ENCODE measurements at places on chromosomes 12 and 14.

DNA sequence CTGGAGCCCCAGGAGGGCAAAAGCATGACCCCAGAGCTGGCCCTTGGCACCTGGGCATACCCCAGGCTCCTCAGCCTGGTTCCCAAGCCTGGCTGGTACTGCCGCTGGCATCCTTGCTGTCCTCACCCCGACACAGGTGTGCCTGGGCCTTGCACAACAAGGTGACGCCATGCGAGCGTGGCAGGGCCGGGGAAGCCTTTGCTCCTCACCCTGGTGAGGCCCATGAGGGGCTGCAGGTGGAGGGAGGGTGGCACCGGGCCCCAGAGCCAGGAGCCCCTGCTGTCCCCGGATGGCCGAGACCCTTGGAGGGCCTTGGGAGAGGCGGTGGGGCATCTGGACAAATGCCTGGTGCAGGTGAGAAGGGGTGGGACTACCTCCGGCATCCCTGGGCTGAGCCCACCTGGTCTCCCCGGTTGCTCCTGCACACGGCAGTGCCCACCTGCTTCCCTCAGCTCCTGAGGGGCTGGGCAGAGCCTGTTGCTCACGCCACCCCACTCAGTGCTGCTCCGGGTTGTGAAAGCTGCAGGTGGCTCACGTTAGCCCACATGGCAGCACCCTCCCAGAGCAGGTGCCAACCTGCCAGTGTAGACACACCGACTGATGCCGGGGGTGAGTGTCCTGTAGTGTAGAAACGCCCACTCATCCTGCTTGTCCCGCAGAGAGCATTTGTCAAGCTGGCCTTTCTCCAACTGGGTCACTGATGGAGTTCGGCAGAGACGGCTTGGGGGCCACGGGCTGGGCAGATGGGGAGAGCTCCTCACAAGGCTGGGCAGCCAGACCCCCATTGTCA lies 24.6 kb upstream of the KIF26A start:
- DNase-seq, result no peak

GRCh38 chr12:55043542-55043941 lies 23.8 kb downstream of the NEUROD4 start:
- DNase-seq, result no peak

DNA sequence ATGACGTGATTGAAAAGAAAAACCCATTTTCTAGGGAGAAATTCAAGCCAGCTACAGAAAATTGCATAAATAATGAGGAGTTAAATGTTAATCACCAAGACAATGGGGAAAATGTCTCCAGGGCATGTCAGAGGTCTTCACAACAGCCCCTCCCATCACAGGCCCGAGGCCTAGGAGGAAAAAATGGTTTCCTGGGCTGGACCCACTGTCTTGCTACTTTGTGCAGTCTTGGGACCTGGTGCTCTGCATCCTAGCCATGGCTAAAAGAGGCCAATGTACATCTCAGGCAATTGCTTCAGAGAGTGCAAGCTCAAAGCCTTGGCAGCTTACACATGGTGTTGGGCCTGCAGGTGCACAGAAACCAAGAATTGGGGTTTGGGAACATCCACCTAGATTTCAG lies 65.3 kb downstream of the TUNAR start:
- no peak for DNase-seq

DNA sequence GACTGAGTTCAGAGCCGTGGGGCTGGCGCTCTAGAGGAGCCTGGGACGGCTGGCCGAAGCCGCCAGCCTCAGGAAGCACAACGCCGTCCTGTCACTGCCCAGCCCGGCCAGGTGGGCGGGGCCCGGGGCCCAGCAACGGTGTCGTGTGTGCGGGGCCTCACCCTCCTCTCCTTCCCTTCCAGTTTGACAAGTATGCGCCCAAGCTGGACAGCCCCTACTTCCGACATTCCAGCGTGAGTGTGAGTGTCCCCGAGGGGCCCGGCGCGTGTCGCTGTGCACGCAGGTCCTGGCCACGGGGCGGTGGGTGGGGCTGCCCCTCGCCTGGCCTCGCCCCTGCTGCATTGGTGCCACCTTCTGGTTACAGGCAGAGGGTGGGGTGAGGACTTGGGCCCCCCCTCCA lies 38.3 kb downstream of the LRCOL1 start:
- no peak for DNase-seq

DNA sequence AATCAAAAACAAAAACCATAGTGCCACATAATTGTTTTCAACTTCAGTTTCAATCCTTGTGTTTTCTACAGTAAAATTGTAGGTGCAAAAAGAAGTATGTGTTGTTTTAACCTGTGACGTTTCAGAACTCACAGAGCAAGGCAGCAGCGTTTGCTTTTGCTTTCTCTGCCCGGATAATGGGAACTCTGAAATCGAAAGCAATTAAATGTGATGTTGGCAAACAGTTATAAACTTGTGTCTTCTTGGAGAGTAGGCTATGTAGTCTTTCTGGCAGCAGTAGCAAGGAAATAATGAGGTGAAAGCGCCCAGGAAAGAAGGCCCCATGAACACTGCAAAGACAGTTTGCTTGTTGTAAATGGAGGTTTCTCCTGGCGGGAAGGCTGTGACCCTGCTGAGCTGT lies 39.1 kb downstream of the FNTB start:
- no peak for DNase-seq

GRCh38 chr12:94498073-94498472 lies 38.4 kb upstream of the CEP83 start:
- no peak for DNase-seq

- DNase-seq, result no peak
Measured at GRCh38 chr12:122646517-122647217, 56.5 kb downstream of the HCAR2 start.

- DNase-seq, result no peak
Measured at GRCh38 chr12:82517808-82518207, 159.5 kb downstream of the METTL25 start.

DNA sequence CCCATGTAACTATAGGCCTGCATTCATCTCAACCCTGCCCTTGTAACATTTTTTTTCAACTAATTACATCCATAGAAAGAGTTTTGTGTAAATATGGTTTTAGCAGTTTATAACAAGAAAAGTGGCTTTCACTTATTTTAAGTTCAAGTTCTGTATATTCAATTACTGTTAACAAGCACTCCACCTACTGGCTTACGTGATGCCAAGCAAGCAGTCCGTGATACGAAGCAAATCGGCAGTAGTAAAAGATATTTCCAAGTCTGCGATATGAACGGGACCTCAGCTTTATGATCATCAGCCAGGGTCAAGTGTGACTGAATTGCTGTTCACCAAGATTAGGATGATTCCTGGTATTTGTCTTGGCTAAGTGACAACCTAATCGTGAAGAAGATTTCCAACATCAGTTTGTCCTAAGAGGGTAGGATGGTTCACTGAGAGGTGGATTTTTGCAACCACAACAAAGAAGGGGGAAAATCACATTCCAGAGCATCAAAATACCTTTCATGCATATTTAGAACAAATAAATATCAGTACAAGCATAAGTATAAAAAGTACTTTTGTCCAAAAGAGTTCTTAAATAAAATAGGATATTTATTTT lies 456.2 kb downstream of the FOXG1 start:
- peak; percentile 7 for DNase-seq

- no peak for DNase-seq
Measured at GRCh38 chr12:76255692-76256091, 92.5 kb downstream of the BBS10 start.

DNA sequence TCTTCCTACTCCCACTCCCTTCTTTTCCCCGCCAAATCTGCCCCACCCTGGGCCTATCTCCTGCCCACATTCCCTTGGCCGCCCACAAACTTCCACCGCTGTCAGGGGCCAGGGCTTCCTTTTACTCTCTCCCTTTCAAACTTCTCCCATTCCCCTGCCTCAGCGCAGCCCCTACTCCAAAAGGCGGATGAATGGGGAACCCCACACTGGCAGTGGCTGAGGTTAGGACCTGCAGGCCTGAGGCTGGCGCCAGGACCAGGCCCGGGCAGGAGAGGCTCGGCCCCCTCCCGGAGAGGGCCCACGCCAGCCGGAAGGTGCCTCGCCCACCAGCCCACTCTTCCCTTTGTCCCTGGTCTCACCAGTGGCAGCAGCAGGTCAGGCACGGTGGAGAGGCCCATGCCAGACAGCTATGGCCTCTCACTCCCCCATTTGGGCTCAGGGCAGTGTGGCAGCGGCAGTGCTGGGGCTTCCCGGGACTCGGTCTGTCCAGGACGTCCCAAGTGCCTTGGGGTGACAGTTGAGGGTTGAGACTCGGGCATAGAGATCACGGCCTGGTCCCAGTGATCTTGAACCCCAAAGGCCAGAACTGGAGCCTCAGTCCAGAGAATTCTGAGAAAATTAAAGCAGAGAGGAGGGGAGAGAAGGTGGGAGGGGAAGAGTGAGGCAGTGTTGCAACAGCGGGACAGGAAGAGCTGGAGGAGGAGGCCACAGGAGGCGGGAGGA lies at the start of gene TNFRSF1A:
TNFRSF1A (minus strand) TSS at position 660 of the 723 bp plus-strand sequence; CDS start at position 398, 262 bp downstream.
- DNase-seq, result peak; percentile 73

- DNase-seq, result no peak
Measured at GRCh38 chr14:54332490-54332889, 64.3 kb upstream of the CDKN3 start.

GRCh38 chr12:91138337-91138920 lies 27.1 kb upstream of the LUM start:
- peak; percentile 5 for DNase-seq

DNA sequence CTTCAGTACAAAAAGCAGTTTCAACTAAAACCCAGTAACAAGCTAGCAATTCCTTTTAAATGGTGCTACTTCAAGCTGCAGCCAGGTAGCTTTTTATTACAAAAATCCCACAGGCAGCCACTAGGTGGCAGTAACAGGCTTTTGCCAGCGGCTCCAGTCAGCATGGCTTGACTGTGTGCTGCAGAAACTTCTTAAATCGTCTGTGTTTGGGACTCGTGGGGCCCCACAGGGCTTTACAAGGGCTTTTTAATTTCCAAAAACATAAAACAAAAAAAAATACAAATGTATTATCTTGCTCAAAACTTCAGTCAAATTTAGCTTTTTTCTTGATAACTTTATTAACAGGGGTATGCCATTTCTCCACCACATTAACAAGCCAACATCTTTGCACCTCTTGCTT lies 3.6 kb upstream of the CLEC4E start:
- peak; percentile 52 for DNase-seq

GRCh38 chr12:101491329-101491728 lies 16.2 kb downstream of the SPIC start:
- DNase-seq, result no peak

DNA sequence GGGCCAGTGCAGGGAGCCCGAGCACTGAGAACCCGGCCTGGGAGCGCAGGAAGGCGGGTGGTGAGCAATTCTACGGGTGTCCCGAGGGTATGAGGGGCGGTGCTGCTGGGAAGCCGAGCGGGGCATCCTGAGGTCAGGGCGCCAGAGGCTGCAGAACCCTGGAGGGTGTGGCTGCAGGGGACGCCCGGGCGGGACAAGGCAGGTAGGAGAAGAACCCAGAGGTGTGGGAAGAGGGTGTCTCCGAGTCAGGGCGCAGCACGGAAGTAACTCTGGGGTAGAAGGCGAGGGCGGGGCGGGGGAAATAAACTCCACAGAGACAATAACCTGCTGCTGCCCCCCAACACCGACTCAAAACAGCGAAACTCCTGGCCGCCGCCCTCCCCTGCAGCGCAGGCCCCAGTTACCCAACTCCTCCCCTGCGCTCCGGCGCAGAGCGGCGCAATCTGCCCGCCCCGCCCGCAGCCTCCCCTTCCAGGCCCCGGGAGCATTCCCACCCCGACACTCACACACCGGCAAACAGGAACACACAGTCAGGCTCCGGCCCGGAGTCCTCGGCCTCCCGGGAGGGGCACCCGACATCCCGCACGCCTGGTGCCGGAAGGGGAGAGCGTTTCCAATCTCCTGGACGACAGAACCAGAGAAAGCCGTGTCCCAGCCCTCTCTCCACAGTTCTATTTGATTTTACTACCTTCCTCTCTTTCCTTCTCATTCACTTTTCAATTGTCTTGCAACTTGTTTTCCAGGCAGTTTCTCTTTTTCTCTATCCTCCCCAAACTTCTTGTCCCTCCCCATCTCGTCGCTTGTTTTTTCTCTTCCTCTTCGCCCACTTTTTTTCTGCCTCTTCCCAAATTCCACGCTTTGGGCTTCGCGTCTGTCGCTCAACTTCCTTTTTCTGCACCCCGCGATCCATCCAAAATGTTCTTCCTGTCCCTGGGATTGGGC lies 2.4 kb downstream of the HRK start:
- DNase-seq, result no peak

- DNase-seq, result no peak
Measured at GRCh38 chr14:80584744-80585505, 356.6 kb downstream of the CEP128 start.

DNA sequence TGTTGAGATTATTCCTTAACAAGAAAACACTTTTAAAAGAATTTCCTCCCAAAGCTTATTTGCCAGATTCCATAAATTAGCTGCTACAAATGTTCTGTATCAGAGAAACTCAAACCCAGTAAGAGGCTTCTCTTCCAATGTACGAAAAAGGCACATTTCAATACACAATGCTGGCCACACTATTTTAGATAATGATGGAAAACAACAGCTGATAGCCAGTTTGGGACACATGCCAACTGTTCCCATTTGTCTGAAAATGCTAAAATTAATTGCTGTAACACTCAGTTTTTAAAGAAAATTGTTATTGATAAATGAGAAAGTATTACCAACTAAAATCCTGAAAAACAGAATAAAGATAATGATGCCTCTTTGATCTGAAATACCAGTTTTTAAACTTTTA lies 4.4 kb downstream of the CFL2 start:
- DNase-seq, result no peak

- DNase-seq, result no peak
Measured at GRCh38 chr12:15823360-15824128, 34.4 kb upstream of the EPS8 start.

DNA sequence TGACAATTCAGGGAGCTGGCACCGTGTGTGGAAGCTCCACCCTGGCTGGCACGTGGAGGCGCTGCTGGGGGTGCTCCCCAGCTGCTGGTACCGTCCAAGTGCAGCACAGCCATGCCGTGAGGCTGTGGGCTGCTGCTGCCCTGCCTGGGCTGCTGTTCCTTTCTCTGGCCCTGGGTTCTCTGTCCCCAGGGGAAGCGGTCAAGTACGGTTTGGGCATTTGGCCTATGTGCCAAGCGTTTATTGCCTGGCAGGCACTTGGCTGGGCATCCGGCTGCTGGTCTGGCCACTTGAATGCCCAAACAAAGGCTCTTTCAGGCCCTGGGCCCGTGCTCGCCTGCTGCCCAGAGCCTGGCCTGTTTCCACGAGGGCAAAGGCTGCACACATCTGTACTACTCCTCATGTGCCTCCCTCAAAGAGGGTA lies 39.6 kb downstream of the RHOF start:
- no peak for DNase-seq

DNA sequence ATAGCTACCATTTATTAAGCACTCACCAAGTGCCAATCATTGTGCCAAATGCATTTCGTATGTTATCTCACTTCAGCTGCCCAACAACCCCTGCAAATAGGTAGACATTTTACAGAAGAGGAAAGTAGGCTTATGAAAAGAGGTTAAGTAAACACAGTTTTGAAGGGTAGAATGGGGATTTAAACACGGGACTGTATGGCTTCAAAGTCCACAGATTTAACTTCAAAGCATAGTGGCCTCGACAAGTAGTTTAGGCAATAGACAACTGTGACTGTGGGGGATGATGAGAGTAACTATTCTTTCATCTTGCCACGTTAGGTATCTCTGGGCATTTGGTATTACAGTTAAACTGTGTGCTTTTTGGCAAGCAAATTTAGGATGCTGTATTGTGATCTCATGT lies 266.8 kb upstream of the SRRM4 start:
- no peak for DNase-seq

- no peak for DNase-seq
Measured at GRCh38 chr14:95339301-95339865, 19.7 kb upstream of the CLMN start.
